ENCODE measurements at places on chromosomes 1 and 21. TPM values are rescaled to one million over a fixed set of nuclear protein-coding genes. Genes with fewer than 3 reads are reported as not detected.

Gene SLAMF9
- total RNA-seq: 6.8 TPM

Gene KRTAP19-3
- total RNA-seq: not detected

Gene SCP2
- 116 TPM for total RNA-seq

Gene ST6GALNAC5
- total RNA-seq: not detected

Gene PLPP3
- total RNA-seq: 93.4 TPM

Gene CA6
- not detected for total RNA-seq

Gene TDRD10
- total RNA-seq: not detected

Gene LRRC8C
- total RNA-seq: 0.39 TPM

Gene RIMS3
- 0.65 TPM for total RNA-seq

Gene MMP23B
- total RNA-seq: 73.0 TPM

Gene OR2T33
- total RNA-seq: 0.54 TPM

Gene DVL1
- total RNA-seq: 111 TPM

Gene PUSL1
- total RNA-seq: 62.1 TPM

Gene KLHDC8A
- under 0.01 TPM for total RNA-seq

Gene PLA2G2D
- not detected for total RNA-seq

Gene SLC30A2
- total RNA-seq: 2.2 TPM

Gene SLAMF7
- not detected for total RNA-seq

Gene IVNS1ABP
- 86.0 TPM for total RNA-seq

Gene PSMG1
- total RNA-seq: 38.5 TPM

Gene ARHGAP29
- 89.1 TPM for total RNA-seq

Gene TCHHL1
- not detected for total RNA-seq

Gene BEND5
- not detected for total RNA-seq

Gene TSPEAR
- total RNA-seq: not detected

Gene FAM43B
- 0.39 TPM for total RNA-seq

Gene CSF3R
- total RNA-seq: 1.2 TPM

Gene KANK4
- total RNA-seq: 137 TPM

Gene KRTAP11-1
- not detected for total RNA-seq

Gene KRTAP13-2
- not detected for total RNA-seq

Gene CYB5RL
- 1.3 TPM for total RNA-seq

Gene FAM167B
- total RNA-seq: 1.2 TPM

Gene AMY2A
- not detected for total RNA-seq

Gene GJC2
- total RNA-seq: 0.79 TPM

Gene MECR
- 25.9 TPM for total RNA-seq

Gene LIPI
- total RNA-seq: not detected

Gene ALPL
- not detected for total RNA-seq

Gene ARHGEF16
- total RNA-seq: 0.39 TPM

Gene HOOK1
- 1.7 TPM for total RNA-seq

Gene GCSAML
- total RNA-seq: under 0.01 TPM

Gene BRINP3
- total RNA-seq: not detected

Gene CR1
- not detected for total RNA-seq

Gene TBX19
- total RNA-seq: 3.1 TPM

Gene TCHH
- total RNA-seq: 0.11 TPM

Gene CLEC20A
- total RNA-seq: 0.43 TPM

Gene ZBED6
- 38.4 TPM for total RNA-seq

Gene RNU1-2
- under 0.01 TPM for total RNA-seq

Gene DEPDC1
- total RNA-seq: 2.7 TPM

Gene OR6N2
- total RNA-seq: not detected

Gene CFHR4
- not detected for total RNA-seq

Gene PRDM16
- not detected for total RNA-seq

Gene UMODL1
- total RNA-seq: not detected

Gene SPRR2G
- total RNA-seq: not detected

Gene COA7
- 5.9 TPM for total RNA-seq

Gene GUCA2A
- total RNA-seq: not detected

Gene RAB25
- 62.4 TPM for total RNA-seq

Gene SERINC2
- total RNA-seq: 12.2 TPM

Gene DENND2C
- 10.8 TPM for total RNA-seq

Gene CITED4
- total RNA-seq: 7.9 TPM
